ENCODE measurements at places on chromosomes 13 and 19.

DNA sequence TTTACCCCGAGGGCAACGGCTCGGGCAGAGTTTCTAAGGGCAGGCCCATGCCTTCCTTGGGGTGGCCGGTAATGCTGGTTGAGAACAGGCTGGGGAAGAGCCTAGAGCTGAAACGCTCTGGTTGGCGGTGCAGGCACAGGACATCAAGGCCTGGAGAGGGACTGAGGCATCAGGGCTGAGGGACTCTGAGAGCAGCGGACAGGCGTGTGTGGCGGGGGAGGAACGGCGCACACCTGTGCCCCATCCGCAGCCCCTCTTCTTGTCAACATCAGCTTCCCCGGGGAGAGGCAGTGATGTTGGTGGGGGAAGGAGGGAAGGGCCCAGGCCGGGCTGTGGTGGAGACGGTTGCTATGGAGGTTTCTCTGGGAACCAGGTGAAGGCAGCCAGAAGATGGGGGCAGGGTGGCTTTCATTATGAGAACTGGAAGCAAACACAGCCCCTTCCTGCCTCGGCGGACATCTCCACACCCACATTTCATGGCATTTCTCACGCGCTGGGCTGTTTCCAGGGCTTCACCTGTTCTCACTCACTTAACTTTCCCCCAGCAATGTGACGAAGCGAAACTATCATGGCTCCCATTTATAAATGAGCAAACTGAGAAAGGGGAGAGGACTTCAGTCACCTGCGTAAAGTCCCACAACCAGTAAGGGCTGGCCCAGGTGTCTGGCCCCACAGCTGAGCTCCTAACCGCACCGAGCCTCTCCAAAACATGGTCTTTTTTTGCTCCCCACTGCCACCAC, 8.2 kb upstream of the ATF5 start:
- DNase-seq = no peak

GRCh38 chr19:6161271-6161850, 25.9 kb downstream of the ACSBG2 start:
- no peak for DNase-seq

DNA sequence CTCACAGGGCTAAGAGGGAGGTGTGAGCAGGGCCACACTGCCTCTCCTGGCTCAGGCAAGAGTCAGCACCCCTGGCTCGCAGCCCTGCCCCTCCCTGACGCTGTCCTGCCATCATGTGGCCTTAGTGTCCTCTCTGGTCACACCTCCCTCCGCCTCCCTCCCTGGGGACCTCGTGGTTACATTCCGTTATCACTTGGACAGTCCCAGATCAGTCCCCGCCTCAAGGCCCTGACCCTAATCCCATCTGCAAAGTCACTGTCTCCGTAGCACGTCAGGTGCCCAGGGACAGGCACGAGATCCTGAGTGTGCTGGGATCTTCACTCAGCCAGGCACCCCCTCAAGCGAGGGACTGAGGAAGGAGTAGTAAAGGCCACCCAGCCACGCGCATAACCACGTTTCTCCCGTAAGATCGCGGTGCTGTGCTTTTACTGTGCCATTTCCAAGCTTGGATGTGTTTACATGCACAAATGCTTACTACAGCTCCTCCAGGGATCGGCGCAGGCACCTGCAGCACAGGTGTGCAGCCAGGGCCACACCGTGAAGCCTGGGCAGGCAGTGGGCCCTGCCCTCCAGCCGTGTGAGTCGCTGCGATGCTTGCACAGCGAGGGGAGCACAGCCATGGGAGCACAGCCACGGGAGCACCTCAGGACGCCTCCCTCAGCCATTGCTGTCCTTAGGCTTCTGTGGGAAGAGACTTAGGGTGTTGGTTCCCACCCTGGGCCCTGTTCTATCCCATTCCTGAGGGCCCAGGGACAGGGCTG, 10.7 kb upstream of the TMEM255B start:
- no peak for DNase-seq

DNA sequence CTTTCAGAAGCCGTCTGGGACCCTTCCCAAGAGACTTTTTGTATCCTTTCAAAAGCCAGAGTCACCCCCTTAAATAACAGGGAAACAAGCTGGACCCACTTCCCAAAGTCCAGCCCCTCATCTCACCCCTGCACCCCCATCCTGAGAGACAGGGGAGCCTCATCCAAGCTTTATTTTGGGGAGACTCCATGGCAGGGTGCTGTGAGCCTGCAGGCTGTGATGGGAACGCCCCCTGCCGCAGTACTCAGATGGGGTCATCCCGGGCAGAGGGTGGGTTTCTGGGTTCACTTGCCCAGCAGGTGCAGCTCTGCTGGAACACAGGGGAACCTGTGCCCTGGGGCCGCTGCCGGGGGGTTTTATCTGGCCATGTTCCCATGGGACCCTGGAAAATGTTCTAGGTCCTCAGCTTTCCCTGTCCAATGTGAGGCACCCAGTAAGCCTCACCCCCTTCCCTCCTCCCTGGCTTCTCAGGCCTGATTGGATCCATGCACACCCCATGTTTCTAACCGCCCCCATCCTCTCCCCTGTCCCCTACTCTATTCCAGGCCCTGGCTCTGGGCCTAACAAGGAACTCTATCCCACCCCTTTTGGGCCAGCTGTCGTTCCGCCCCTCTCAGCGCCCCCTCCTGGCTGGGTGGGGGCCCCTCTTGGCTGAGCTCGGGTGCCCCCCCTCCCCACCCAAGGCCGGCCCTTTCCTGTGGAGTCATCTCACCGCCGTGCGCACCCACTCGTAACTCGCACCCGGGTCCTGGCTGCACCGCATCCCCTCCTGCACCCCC, 1.0 kb downstream of the HIF3A start:
- peak; percentile 34 for DNase-seq

GRCh38 chr13:74487091-74487722, 353.0 kb upstream of the KLF12 start:
- no peak for DNase-seq

DNA sequence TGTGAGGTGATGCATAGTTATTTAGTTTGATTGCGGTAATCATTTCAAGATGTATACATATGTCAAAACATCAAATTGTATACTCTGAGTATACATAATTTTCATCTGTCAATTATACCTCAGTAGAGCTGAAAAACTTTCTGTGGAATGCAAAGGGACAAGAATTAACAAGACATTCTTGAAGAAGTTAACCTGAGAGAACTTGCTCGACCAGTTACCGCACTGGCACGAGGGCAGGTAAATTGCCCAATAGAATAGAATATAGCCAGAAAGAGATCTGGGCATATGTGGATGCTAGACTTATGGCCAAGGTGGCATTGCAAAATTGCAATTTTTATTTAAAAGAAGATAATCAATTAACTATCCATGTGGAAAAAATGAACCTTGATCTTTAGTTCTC, 42.3 kb upstream of the GJB6 start:
- peak; percentile 67 for DNase-seq

DNA sequence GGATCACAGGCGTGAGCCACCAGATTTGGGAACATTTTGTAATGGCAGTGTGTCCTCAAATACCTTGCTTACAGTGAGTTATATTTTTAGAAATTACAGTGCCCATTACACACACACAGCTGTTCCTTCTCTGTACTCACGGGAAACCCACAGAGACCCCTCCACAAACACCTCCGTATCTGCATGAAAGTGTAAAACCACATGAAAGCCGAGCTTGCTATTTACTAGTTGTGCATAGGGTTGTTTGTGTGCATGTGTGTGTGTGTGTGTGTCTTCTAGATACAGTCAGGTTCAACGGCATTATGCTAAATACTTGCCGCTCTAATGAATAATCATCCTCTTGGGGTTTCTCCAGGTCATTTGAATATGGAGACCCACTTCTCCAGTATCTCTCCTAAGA, 22.3 kb upstream of the LILRA2 start:
- DNase-seq = no peak

DNA sequence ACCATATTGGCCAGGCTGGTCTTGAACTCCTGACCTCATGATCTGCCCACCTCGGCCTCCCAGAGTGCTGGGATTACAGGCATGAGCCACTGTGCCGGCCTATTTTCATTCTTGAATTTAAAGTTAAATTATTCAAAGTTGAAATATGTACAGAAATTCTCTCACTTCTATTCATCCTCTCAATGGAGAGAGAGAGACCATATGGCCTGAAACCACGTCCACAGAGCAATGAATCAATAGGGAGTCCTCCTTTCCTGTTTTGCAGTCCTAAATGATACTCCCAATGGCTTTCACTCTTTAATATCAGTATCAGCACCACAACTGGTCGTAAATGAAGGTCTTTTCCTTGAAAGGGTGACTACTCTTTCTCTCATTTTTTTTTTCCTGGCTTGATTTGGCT, 30.5 kb upstream of the KCTD4 start:
- no peak for DNase-seq

DNA sequence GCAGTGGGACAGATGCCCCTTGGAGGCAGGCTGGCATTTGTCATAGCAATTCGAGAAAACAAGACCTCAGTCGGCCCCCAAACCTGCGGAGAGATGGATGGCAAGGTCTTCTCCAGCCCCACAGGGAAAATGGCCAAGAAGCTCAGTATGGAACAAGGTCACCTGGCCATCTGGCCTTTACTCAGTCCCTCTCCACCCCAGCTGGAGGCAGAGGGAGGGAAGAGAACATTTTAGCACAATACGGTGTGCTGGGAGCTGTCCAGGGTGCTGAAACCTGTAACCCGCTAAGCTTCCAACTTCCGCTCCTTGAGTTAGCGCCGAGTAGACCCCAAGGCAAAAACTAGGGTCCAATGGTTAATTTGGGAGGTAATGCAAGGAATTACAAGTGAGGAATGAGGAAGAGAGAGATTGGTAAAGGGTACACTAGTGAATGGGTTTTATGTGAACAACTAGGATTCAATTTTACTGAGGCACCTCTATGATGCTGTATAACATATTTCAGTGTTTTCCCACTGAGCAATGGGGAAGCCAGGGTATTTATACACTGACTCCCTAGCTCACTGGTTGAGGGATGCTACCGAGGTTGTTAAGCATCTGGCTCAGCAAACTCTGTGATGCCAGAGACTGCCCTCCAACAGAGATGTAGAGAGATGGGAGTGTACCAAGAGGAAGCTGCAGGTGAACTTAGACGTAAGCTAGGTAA, 64.3 kb downstream of the CACNA1A start:
- peak; percentile 36 for DNase-seq

DNA sequence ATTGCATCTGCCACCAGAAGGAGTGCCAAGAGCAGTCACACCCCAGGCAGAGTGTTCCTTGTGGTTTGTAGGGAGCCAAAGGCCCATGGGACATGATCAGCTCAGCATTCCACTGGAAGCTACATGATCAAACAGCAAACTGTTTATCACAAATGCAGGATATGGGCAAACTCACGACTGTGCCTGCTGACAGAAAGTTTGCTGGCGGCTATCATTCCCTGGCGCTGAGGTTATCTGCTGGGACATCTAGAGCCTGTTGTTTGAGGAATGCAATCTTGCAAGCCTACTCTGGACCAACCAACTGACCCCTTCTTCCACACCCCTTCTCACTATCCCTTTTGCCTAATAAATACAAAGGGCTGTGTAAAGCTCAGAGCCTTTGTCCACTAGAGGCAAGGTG, 7.7 kb upstream of the ZNF613 start:
- no peak for DNase-seq

- no peak for DNase-seq
Measured at GRCh38 chr13:106103779-106104178, 431.7 kb downstream of the EFNB2 start.

DNA sequence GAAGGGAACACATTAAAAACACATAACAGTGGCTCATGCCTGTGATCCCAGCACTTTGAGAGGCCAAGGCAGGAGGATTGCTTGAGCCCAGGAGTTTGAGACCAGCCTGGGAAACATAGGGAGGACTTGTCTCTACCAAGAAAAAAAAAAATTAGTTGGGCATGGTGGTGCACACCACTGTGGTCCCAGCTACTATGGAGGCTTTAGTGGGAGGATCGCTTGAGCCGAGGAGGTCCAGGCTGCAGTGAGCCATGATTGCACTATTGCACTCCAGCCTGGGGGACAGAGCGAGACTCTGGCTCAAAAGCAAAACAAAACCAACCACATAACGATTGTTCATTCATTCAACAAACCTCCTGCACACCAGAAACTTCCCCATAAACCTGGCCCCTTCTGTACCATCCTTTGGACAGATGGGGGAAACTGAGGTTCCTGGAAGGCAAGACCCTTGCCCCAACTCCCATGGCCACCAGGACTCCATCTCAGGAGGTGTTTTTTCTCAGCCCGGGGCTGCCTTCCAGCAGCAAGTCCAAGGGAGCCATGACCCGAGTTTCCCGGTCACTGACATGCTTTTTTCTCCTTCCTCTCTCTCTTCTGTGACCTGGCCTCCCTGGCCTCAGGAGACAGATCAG, 4.3 kb downstream of the FOSB start:
- DNase-seq = no peak

DNA sequence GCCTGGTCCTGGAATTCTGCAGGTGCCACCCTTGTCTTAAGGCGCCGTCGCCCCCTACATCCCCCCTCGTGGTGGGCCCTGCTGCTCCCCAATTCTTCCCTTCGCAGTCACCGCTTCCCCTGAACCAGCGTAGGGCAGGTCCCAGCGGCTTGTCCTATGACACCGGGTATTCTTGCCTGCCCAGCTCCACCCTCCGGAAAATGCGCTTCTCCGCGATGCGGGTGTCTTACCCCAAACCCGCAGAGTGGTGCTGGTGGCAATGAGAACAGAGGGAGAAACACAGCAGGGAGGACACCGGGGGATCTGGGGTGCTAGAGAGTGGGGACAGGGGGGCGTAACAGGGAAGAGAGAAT, 9.0 kb downstream of the ZNF808 start:
- DNase-seq = no peak

- DNase-seq = no peak
Measured at GRCh38 chr19:49020931-49021895, 2.9 kb downstream of the CGB3 start.

- peak; percentile 15 for DNase-seq
Measured at GRCh38 chr13:39779337-39780265, 124.1 kb downstream of the COG6 start.

- no peak for DNase-seq
Measured at GRCh38 chr19:12792853-12793289, 1.6 kb downstream of the JUNB start.

DNA sequence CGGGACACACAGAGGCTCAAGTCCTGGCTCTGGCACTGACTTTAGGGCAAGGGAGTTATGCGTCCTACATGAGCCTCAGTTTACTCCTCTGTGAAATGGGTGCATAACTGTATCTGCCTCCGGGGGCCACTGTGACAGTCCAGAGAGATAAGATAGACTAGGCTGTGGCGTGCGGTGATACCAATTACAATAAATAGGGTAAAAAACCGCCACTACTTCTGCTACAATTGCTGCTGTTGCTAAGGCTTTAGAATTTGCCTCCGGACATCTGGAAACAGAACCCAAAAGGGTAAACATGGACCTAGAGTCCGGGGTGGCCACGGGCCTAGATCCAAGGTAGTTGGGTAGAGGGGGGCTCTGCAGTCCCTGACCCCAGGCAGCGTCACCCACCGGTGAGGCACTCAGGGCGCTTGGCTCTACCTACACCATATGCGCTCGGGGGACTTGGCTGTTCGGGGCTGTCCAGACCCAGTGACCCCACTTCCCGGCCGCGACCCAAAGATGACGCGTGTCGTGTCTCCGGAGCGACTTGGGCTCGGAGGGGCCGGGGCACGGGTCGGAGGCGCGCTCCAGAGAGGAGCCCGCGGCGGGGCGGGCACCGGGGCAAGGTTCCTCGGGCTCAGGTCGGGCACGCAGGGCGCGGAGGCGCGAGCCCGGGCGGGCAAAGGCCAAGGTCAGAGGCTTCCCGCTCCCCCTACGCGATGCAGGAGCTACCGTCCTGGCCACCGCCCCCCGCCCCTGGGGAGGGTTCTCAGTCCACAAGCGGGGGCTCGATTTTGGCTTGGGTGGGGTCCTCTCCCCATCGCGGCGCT, 1.1 kb downstream of the INSR start:
- DNase-seq = peak; percentile 44
